Mammary epithelial cell (primary cell): ENCODE measurements at places on chromosomes 4 and X. TPM values are rescaled to one million over a fixed set of nuclear protein-coding genes. Genes with fewer than 3 reads are reported as not detected.

The AKAP4 gene
- polyA plus RNA-seq: not detected

The NLGN4X gene
- polyA plus RNA-seq: 0.15 TPM

The BLTP1 gene
- polyA plus RNA-seq: 15.5 TPM

The POU4F2 gene
- polyA plus RNA-seq: not detected

The MND1 gene
- 4.5 TPM for polyA plus RNA-seq
